ENCODE measurements at places on chromosomes 1 and 21.
A peak's percentile ranks its signal among the peaks of the same experiment; 100 is the strongest.

GRCh38 chr1:27570356-27570755 is 33.6 kb downstream of the AHDC1 start:
- DNase-seq: no peak

GRCh38 chr1:20265250-20265649 is 25.4 kb upstream of the VWA5B1 start:
- DNase-seq: no peak

- peak; percentile 5 for DNase-seq
Observed at GRCh38 chr1:65459397-65459768, 38.9 kb downstream of the LEPR start.

DNA sequence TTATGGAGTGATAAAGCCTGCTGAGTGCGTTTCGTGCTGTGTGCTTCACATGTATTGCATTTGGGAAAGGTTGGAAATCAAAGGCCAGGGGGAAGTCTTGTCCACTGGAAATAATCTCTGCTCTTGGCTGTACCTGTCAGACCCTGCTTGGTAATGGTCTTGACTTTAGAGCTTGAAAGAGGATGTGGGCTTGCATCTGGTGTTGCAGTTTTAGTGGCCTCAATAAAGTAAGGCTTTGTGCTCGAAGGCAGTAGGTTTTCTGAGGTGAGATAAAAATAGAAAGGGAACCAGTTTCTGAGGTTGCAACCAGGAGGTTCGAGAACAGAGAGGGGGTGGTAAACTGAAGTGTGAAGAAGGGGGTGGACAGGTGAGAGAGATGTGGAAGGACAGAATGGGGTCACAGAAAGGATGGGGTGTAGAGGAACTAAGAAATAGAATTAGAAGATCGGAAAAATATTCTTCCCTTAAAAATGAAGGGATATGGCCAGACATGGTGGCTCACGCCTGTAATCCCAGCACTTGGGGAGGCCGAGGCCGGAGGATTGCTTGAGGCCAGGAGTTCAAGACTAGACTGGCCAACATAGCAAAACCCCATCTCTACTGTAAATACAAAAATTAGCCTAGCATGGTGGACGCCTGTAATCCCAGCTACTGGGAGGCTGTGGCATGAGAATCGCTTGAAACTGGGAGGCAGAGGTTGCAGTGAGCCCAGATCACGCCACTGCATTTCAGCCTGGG is 1.5 kb downstream of the S100PBP start:
- no peak for DNase-seq

DNA sequence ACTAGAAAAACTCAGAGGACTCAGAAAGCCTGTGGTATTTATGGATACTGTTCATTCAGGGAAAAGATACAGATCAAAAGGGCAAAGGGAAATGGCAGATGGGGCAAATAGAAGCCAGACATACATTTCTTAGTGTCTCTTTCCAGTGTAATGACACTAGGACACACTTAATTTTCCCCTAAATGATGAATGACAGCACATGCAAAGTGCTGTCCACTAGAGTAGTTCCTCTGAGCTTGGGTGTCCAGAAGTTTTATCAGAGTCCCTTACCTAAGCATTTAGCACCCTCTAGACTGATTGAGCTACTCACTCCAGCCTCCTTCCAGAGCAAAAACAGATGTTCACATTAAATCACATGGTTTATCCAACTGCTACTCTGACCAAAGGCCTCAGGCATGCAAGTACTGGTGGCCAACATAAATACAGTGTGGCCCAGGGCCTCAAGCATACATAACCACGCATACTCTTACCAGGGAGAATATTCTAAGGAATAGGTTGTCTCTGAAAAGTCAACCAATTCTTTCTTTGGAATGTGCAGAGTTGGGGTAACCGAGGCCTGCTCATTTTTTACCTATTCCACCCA is 166.9 kb downstream of the NCAM2 start:
- no peak for DNase-seq

- DNase-seq: no peak
Observed at GRCh38 chr1:241767737-241768136, 80.3 kb upstream of the EXO1 start.

DNA sequence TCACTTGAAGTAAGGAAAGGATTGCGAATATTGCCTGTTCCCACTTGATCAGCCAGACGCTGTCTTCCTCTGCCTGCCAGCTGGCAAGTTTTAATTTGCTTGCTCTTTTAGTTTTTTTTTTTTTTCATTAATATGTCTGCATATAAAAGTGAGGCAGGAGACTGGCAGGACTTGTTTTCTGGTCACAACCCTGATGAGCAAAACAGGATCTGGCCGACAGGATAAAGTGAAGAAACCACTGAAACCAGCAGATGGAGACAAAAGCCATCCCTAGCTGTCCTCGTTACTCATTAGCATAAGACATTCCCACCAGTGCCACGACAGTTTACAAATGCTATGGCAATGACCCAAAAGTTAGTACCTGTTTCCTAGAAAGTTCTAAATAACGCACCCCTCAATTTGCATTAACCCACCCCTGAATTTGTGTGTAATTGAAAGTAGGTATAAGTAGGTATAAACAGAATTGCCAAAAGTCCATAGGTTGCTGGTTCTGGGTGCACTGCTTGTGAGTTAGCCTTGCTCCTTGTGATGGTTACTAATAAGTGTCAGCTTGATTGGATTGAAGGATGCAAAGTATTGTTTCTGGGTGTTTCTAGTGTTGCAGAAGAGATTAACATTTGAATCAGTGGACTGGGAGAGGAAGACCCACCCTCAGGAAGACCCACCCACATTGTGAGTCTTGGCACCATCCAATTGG is 60.8 kb downstream of the ZNF684 start:
- DNase-seq: peak; percentile 55

DNA sequence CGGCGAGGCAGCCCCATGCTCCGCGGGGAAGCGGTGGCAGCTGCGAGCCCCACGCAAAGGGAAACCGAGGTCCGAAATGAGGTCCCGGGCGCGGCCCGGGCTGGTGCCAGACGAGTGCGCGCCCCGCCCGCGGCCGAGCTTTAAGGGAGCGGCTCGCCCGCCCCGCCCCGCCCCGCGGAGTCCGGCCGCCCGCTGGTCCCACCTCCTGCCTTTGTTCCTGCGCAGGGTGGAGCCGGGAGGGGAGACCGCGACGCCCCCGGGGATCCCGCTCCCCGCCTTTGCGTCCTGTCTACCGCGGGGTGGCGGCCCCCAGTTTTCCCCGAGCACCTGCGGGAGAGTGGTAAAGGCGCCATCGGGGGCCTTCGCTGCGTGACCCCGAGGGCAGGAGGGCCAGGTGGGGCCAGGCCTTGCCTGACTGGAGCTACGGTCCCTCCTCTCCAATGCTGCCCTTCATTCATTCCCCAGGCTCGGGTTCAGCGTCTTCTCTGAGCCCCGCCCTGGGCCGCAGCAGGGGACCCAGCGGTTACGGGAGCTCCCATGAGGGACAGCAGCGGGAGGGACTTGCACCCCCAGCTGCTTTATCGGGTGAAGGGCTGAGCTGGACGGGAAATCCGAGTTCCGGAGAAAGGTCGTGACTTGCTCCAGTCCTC is at the start of gene HES2:
Gene HES2, minus strand, starts transcription at position 116 of the 650 bp plus-strand sequence. Its CDS starts 99 bp downstream, at position 17.
- DNase-seq: no peak

DNA sequence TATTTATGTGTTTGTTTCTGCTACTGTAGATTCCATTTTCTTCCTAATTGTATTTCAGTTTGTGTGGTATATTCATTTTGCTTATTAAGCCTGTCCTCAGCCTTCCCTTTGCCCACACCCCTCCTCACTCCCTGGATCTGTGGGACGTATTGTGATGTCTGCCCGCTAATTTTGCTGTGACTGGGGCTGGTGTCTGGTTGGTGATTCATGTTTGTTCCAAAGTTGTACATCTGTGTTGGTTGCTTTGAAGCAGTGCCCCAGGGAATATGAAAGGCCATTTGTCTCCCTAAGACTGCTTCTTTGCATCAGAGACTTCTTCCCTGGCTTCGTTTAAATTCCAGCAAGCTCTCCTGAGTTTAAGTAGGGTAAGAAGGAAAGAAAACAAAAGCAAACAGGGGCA is 289.5 kb upstream of the SGIP1 start:
- DNase-seq: no peak

DNA sequence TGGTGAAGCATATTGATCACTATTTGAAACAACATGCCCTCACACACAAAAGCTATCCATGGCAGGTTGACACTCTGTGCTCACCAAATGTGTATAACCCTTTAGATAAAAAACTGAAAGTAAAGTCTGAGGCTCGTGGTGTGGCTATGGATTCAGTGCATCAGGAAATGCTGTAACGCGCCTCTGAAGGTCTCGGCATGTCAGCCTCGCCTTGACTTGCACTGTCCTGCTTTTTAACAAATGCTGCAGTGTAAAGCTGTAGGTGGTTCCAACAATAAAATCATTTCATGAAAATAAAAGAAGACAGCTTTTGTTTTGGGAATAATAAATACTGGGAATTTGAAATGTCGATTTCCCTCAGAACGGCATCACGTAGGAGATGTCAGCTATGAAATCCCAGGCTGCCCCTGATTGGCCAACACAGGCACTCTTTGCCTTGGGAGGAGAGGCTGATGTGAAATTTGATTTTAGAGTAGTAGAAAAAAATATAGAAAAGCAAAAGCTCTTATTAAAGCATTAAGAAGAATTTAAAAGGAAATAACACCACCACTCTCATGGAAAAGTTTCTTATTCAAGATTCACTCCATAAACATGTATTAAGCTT is 168.2 kb downstream of the DSCAM start:
- peak; percentile 36 for DNase-seq
